ENCODE measurements at places on chromosomes 12 and 14.

- DNase-seq: no peak
Measured at GRCh38 chr12:121874071-121874470, 14.5 kb upstream of the PSMD9 start.

DNA sequence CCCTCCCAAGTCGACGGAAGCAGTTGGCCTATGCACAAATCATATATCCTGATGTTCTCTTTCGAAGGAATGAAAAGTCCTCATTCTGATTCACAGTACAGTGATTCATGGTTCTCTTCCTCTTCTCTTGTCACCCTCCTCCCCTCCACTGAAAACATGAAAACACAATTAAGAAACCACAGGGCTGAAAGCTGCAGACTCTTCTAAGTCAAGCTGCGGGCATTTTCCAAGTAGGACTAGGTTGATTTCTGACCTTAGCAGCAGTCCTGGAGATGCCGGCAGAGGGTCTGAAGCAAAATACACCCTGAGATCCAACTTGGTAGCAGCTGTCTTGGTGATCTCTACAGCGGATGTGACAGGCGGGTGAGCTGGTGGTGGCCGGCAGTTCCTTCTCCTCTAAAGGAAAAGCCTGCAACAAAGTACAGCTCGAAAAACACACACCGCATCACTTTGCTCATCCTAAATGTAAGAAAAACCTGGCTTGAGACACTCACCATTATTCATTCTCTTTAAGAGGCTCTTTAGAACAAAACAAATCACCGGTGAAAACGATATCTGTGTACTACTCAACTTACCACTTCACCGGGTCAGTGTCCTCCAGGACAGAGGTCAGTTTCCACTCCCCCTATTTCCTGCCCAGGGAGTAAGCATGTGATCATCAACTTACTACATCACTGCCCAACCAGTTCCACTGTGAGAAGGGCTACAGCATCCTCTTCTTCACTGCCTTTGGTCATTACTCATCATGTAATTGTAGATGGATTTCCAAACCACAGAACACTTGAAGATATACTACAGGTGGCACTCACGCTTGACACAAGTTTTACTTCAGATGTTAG lies 6.0 kb downstream of the TMCC3 start:
- no peak for DNase-seq

- no peak for DNase-seq
Measured at GRCh38 chr14:20302042-20302755, 3.6 kb downstream of the TTC5 start.

DNA sequence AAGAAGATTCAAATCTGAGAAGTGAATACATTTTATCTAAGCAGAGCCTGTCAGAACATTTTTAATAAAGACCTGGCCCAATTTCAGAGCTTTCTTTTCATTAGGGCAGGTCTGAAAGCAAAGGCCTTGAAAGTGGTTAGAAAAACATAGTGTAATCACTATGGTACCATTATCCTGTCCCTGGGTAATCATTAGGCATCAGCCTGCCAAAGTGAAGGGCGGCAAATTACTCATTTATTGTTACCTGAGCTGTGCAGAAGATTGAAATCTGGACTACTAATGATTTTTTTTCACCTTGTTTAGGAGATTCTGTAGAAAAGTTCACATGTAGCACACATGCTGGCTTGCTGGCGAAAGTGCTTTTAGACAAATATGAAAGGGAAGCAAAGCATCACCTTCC lies 92.6 kb upstream of the PRKD1 start:
- DNase-seq: no peak

DNA sequence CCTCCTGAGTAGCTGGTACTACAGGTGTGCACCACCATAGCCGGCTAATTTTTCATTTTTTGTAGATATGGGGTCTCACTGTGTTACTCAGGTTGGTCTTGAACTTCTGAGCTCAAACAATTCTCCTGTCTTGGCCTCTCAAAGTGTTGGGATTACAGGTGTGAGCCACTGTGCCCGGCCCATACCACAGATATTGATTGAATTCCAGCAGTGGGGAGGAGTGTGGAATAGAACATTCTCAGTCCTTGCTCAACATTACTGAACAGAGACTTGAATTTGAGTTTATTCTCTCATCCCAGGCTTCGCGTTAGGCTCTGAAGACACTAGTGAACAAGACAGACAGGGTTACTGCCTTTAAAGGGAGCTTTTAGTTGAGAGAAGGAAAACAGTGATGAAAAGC lies 39.6 kb downstream of the PTPN11 start:
- no peak for DNase-seq

DNA sequence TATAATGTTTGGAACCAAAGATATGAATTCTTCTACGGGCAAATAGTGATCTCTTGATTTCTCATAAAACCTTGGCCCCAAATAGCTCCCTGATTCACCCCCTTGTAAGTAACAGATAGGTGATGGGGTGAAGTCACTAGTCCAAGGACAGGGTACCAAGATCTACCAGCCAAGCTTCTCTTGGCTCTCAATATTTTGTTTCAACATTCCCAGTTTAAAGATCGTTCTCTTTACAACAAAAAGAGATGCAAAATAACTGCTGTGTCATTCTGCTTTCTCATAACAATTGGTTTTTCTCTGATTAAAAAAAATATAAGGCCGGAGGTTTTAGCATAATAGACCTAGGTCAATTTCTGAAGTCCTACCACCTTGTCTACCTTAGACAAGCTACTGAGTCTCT lies 11.8 kb downstream of the PAH start:
- DNase-seq: no peak

GRCh38 chr14:70779667-70780066 lies 29.6 kb downstream of the MAP3K9 start:
- no peak for DNase-seq

DNA sequence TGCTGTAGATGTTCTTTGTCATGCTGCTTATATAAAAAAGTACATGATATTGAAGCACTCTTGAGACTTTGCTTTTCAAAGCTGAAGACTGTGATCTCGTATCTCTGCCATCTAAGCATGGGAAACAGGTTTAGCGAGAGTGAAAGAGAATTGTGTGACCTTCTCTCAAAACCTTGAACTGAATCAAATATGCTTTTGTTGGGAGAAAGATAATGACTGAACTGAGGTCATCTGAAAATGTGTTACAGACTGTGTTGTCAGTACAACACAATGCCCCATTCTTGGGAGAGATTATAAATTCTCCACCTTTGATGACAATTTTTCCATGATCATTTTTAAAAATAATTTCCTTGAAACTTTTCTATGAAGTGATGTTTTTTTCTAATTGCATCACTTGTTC lies 272.1 kb upstream of the SEL1L start:
- DNase-seq: no peak

- no peak for DNase-seq
Measured at GRCh38 chr12:107042801-107043200, 50.5 kb downstream of the CRY1 start.

DNA sequence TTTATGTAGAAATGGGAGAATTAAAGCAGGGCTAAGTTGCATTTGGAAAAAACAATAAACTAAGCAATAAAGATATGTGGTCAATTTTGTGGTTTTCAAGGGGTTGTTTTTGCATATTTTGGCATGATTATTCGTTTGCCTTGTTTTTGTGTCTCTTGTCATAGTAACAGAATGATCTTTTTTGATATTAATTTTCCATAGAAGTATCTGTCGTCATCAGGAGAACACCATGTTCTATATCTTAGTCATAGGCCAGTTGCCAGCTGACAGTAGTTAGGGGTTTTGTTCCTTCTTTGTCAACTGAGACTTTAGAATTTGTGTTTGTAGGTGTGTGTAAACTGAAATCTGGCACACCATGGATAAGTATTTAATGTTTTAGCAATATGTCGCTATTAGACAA lies 1354.8 kb downstream of the LRFN5 start:
- DNase-seq: no peak

- DNase-seq: no peak
Measured at GRCh38 chr14:104107611-104108569, 22.4 kb downstream of the ASPG start.

All from NCI-H345 (cell line).